Myocyte (in vitro differentiated cells): ENCODE measurements at places on chromosomes 2 and 18. TPM values are rescaled to one million over a fixed set of nuclear protein-coding genes. Genes with fewer than 3 reads are reported as not detected.
A peak's percentile ranks its signal among the peaks of the same experiment; 100 is the strongest.

Gene TTC39C
- 14.8 and 16.4 TPM in 2 replicates for total RNA-seq

DNA sequence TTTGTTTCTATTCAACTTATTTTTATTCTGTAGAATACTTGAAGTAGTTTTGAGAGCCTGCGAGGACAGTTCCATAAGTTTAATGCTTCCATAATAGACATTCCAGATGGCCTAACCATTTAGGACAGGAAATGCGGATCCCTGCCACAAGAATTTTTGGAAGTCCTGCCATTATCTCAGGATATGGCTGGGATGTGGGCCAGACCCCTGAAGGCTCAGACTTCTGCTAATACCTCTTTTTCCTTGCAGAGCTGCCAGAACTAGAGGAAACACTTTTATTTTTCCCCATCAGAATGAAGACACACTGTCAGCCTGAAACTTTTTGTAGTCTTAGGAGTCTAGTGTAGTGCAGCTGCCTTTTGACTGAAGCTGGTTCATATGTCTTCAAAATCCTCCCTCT lies 806.5 kb downstream of the TDRD15 start:
- no peak for DNase-seq

GRCh38 chr2:239136762-239137161 lies 264.1 kb downstream of the HDAC4 start:
- DNase-seq, result no peak

GRCh38 chr2:206869824-206870495 lies 69.4 kb upstream of the CPO start:
- DNase-seq, result no peak

Gene SUMO1
- total RNA-seq, result 97.2 and 113 TPM in 2 replicates

GRCh38 chr2:154470376-154470775 lies 228.1 kb upstream of the KCNJ3 start:
- no peak for DNase-seq

Gene TWIST2
- 5.0 and 9.2 TPM in 2 replicates for total RNA-seq

DNA sequence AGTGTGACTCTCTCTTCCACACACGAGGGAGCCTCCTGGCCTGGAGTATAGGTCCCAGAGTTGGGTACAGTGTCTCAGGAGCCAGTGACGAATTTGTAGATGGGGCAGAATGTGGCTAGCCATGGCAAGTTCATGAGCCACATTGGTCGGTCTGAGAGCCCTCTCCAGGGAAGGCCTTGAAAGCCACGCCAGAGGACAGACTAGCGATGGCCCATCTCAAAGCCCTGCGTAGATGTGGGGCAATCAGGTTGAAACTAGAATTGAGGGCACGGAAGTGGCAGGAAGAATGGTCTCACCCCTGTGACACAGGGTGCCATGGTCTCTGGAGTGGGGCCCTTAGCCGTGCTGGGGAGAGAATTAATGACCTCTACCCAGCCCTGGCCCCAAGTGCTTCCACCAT lies 106.2 kb downstream of the TSHZ1 start:
- no peak for DNase-seq

Gene CYTIP
- total RNA-seq, result 1.9 and 2.4 TPM in 2 replicates

GRCh38 chr2:229044581-229044980 lies 226.5 kb downstream of the PID1 start:
- no peak for DNase-seq

DNA sequence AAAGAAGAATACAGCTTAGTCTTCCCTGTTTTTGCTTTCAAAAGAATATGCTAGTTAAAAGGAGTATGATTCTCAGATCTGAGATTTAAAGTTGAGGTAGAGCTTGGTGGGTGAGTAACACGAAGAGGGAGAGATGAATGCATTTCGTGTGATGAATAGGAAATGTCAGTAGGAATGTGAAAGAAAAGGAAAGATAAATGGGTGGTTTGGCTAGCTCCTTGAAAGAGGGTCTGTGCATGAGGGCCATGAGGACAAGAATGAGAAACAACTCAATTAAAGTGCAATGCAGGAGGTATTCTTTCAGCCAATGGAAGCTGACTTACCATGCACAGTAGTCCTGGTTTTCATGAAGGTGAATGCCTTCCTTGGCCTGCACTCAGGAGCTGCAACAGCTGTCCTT lies 248.2 kb downstream of the HNMT start:
- DNase-seq, result no peak

Gene SLC1A4
- 17.1 and 29.1 TPM in 2 replicates for total RNA-seq

DNA sequence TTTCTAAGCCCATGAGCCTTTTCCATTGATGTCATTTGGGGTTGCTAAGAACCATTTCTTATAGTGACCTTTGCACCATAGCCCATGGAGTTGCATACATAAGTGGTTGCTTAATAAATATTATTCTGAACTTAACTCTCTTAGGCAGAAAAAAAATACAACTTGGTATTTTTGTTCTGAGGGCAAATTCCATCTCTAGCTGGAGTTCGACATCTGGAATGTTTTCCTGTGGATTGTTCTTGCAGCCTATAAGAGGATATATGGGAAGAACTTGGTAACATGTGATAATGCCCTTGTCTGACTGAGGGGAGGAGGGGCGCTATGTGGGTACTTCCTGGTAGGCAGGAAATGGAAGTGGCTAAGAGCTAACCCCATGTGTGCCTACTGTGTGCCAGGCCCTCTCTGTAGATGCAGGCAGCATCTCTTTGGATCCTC lies 20.7 kb downstream of the IGFBP2 start:
- no peak for DNase-seq

GRCh38 chr2:233822781-233823730 lies 31.3 kb downstream of the HJURP start:
- no peak for DNase-seq

GRCh38 chr2:96739076-96739632 lies 710 bp downstream of the LMAN2L start:
- peak; percentile 9 for DNase-seq

Gene CPSF3
- 44.0 and 45.3 TPM in 2 replicates for total RNA-seq

Gene IL36RN
- not detected in 2 replicates for total RNA-seq

DNA sequence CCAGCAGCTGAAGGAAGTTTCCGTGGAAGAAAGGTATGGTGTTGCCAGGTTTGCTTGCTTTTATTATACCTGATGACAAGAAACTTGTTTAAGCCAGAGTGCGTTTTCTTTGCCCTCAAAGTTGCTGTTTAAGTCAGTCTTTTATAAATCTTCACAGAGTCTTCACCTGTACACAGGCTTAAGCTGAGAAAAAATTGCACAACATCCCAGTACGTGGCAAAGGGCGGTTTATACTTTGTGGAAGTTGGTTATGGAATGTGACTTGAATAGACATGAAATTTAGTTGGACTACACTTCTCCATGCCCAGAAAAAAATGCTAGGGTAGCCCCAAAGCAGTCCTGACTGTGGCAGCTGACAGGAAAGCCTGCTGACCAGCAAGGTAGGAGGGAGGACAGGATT lies 121.5 kb downstream of the RTN4 start:
- DNase-seq, result no peak

GRCh38 chr2:202109139-202109736 lies 36.2 kb downstream of the KIAA2012 start:
- DNase-seq, result peak; percentile 32

- DNase-seq, result peak; percentile 28
Measured at GRCh38 chr18:74116633-74117554, 30.7 kb downstream of the FBXO15 start.

Gene ANKRD62
- total RNA-seq, result not detected in 2 replicates

Gene CCDC68
- total RNA-seq, result not detected in 2 replicates

DNA sequence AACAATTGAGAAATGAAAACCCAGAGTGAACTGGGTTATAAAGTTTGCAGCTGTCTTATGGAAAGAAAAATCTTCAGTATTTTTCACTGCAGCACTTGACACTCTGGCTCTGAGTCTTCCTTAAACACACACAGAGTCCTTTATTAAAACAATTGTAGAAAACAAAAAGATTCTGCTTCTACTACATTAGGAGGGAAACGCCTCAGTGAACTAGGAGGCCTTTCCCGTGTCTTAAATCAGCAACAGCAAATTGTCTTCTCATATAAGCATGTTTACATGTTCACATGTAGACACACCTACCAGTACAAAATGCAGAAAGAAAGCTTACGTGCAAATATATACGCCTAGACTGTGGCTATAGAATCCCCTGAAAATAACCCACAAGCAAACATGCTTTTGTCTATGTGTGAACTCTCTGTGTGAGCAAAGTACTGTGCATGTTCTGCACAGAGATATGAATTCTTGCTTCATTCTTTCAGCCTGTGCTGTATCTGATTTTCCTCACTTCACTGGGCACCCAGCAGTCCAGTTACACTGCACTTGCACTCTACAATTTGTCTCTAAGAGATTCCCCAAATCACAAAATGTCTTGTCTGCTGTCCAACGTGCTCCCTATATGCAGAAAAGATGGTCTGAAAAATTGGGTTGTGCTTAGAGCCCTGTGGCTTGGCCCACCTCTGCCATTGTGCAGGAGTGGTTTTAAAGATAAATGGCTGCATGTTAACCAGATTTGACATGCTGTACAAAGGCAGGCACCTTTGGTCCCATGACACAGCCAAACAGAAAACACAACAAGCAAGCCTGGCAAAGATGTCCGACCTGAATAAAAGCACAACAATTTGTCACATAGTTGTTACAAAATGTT lies 24.5 kb downstream of the ZEB2 start:
- no peak for DNase-seq

DNA sequence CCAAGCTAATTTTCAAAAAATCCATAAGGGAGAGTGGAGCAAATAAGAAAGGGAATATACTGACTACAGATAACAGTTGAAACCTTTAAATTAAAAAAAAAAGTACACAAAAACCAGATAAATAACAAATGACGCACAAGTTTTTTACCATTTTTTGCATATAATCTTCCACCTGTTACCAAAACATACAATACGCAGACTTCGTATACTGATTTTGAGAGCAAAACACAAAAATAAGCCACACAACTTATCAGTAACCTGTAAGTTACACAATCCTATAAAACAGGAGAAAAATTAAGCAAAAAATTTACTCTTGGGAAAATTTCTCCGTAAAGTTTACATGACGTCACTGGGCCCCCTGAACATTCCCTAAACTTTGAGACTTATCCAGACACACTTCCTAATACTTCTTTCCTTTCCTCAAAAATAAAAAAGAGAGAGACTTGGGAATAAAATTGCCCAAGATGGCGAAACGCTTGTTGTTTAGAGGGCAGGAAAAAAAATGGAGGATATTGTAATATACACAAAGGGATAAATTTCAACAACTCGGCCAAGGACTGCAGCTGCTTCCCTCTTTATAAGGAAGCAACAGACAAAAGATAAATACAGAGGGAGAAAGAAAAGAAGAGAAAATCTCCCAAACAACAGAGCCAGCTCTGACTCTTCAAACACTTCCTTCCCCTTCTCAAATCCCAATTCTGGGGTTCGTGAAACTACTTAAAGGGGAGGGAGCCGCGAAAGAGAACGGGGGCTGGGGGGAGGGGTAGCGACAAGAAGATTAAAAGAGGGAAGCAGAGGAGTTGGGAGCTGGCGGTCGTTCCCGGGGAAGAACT lies 1.6 kb downstream of the BAZ2B start:
- peak; percentile 84 for DNase-seq

- DNase-seq, result no peak
Measured at GRCh38 chr2:1995081-1995480, 250.8 kb upstream of the PXDN start.

DNA sequence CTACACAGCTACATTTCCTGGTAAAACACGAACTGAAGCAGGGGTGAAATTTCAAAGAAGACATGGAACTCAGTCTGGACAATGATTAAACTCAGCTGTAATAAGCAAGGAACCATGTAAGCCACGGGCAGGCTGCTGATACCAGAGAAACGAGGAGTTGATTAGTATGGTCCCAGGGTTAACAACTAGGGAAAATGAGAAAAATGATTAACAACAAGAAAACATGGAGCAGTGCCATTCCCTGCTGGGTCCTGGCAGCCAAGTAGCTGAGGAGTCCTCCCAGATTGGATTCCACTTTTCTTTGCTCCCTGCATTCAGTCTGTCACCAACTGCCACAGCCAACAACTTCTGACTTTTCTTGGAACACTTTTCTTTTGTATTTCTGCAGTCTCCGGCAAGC lies 517.0 kb upstream of the KLHL29 start:
- DNase-seq, result no peak

Gene KCNG2
- total RNA-seq, result 0.08 and 0.42 TPM in 2 replicates

DNA sequence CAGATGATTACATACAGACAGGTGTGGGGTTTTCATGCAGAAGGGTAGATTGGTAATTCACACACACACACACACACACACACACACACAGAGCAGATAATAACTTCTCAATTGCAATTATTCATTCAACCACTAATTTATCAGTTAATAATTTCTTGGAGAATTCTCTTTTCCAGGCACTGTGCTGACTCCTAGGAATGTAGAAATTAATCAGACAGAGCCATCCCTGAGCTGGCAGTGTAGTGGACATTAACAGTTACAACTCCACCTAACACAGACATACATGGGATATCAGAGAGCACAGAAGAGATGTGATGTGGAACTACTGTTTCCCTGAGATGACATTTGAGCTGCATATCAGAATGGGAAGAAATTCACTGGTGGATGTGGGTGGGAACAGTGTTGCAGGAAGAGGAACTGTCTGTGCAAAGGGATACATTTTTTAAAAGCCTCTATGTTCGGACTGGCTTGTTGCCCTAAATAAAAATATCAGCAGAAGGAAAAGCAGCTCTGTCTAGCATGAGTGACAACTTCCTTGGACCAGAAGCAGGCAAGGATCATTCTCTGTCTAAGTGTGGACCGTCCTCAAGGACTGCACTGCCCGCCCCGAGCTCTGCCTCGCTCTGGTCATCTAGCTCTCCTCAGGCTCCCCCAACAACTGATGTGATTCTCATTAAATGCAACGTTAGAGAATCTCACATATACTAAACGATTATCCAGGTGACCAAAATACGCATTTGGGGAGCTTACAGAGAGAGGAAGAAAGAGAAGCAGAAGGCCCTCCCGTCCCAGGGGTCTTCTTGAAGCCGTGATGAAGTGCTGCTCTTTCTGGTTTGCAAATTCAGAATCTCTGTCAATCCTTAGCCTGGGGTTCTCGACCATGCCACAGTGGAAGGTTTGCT lies 173.4 kb upstream of the TRIB2 start:
- DNase-seq, result no peak

DNA sequence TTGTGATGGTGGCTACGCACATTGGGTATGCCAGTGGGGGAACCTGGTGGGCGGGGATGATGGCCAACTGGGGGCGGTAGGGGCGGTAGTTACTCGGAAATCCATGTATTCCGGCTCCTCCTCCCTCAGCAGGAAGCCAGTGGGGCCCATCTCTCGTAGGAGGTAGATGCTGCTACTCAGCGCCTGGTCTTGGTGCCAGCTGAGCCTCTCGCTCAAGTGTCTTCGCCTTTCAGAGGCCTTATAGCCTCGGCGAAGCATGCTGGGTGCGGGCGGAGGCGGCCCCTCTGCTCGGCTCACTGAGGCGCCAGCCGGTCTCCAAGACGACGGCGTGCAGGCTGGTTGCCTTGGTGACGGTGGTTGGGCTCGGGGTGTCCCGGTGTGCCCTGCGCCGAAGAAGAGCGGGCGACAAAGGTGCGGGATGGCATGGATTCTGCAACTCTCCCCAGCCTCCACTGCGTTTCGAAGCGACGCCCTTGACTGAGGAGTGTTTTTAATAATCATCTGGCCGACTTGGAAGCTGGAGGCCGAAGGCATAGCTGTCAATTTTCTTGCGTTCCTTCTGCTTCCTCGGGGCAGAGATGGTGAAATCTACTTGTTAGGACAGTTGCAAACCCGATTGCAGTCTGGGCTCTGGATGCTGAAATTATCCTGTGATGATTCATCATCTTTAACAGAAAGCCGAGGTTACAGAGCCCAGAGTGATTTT lies at the start of gene ZSWIM2:
Gene ZSWIM2 (minus strand): TSS at position 298 of the 706 bp plus-strand sequence. CDS start 40 bp downstream, at position 258.
- DNase-seq, result peak; percentile 67
